ENCODE measurements at places on chromosomes 1 and 21. TPM values are rescaled to one million over a fixed set of nuclear protein-coding genes. Genes with fewer than 3 reads are reported as not detected.

GRCh38 chr1:233485385-233485784 is 128.5 kb upstream of the KCNK1 start:
- no peak for DNase-seq

DNA sequence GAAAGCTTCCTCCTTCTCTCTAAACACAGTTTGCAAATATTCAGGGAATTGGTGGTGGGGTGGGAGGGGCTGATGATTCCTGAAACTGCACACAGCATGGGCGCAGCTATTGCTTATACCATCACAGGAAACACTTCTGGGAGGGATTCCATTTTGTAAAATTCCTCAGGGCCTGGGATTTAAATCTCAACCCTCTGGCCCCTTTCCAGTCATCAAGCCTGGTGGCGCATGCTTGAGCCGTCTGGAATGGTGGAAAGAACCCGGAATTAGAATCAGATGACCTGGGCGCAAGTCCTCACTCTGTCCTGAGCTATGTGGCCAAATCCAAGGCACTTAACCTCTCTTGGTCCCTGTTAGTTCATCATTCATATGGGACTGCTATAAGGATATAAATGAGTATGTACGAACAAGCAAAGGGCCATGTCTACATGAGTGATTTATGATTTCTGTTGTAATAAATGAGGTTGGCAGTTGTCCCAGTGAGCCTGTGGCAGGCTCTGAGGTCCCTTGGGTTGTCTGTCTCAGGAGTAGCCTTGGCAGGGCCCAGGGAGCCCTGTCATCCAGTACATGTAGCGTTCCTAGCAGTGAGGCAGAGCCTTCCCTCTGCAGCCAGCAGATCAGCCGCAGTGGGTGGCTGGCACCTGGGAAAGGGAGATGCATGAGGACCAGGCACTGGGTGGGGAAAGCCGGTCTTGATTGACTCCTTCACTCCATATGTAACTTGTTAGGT is 72.0 kb downstream of the MAN1C1 start:
- no peak for DNase-seq

DNA sequence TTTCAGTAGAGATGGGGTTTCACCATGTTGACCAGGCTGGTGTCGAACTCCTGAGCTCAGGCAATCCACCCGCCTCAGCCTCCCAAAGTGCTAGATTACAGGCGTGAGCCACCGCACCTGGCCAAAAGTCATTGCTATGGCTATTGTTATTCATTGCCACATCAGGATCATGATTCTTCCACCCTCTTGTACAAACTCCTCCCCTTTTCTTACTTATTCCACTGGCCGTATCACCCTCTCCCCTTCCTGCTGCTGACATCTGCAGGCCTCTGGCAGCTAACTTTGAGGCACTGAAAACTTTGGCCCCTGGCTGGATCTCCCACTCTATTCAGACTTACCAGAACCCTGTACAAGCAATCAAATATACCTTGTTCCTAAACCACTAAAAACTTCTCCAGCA is 10.9 kb downstream of the TMEM53 start:
- no peak for DNase-seq

- DNase-seq: no peak
Measured at GRCh38 chr1:152328801-152329391, 3.9 kb upstream of the FLG start.

DNA sequence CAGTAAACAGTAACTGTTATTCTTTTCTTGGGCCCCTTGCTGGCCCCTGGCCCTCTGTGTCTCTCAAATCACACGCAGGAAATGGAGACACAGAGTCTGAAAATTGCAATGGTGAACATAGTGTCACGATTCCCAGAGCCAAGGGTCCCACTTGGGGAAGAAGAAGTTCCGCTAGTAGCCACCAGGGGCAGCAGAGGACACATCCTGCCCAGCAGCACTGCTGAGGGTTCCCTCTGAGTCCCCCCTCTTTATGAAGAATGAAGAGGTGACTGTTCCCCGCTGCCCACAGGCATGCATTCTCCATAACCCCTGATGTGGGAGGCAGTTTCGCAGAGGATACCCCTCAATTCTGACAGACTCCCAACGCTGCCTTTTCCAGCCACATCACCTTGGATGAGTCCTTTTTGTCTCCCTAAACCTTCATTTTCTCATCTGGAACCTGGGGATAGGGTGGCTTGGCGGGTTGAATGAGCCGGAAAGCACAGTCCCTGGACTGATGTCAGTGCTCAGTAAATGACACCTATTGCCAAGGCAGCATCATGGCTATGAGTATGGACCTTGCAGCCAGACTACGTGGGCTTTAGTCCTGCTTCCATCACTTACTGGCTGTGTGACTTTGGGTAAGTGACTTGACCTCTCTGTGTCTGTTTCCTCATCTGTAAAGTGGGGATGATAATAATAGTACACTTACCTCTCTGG is 238.0 kb upstream of the TMEM51 start:
- no peak for DNase-seq

DNA sequence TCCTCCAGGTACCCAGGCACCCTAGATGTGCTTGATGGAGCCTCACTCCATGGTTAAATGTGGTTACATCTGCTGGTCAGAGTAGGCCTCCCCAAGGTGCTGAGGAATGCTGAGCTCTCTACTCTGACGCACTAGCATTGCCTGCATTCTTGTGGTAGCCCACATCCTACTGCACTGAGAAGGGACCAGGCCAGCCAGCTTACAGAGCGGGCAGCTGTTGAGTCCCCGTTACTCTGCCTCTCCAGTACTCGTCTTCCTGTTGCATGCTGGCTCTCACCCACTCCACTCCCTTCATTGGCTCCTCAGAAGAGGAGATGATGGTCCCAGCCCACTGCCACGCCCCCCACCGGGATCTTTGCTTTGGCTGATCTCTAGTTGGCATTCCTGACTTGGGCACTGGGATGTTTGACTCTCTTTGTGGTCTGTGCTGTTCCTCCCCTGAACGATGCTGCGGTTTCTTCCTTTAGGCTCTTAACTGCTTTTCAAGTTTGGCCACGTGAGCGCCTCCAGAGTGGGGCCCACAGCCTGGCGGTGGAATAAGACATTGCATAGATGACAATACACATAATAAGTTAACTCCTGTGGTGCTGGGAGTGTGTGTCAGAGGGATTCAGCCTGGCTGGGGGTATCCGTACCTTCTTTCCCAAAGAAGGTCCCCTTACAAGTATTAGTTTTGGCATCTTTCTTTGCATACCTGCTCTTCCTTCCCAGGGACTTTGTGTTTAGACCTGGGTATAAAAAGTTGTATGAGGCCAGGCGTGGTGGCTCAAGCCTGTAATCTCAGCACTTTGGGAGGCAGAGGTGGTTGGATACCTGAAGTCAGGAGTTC is 18.6 kb downstream of the AZIN2 start:
- peak; percentile 100 for DNase-seq

The FCRL2 gene
- not detected for polyA plus RNA-seq

The RAB3GAP2 gene
- 38.2 TPM for polyA plus RNA-seq

The MROH7 gene
- polyA plus RNA-seq: 0.05 TPM

The KCNAB2 gene
- polyA plus RNA-seq: 3.1 TPM

Measured in AG04450 (cell line).